ENCODE measurements at places on chromosomes 7 and 10.

GRCh38 chr10:24869354-24870015 lies 82.9 kb downstream of the PRTFDC1 start:
- no peak for DNase-seq

- peak; percentile 86 for DNase-seq
Observed at GRCh38 chr7:93043385-93043985, 74.3 kb downstream of the SAMD9 start.

DNA sequence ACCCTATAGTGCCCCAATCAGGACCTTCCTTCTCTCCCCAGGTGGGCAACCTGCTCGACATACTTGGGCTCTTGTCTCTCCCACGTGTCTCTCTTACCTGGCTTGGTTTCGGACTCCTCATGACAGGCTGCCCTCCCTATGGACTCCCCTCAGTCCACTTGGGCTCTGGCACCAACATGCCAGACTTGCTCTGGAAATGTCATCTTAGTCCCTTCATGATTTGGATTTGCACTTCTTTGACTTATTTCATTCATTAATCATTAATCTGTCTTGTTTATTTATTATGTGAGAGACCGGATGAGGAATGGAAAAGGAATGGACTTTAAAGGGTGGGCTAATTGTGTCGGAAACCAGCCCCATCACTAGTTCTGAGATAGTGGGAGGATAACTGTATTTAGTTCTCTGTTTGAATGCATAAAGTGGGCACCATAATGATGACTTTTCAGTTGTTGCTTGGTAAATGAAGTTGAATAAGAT lies 108.0 kb downstream of the SND1 start:
- DNase-seq = no peak

DNA sequence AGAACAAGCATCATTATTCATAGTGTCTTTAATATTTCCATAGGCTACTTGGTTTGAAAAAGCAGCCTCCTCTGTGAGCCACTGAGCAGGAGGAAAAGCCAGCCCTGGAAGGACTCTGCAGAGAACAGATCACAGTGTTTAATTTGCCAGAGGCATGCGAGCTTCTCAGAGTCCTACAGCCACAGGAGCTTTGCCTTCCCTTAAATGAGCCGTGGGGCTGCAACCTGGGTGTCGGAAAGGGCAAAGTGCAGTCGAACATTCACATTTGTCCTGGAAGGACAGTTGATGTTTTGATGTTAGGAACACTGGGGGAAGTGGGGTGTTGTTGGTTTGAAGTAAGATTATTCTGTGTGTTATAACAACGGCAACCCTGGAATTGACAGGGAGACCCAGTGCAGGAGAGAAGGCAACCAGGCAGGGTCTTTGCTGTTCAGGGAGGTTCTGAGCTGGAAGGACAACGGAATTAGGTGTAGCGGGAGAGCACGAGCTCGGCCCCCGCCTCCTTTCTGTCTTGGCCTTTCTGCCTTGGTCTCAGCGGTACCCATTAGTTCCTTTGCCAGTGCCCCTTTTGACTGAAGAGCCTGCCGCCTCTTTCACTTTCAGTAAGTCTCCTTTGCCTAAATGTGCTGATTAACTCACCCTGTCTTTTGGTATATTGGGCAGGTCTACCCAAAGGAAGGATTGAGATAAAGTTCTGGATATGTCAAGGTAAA lies 192.3 kb upstream of the PITRM1 start:
- DNase-seq = no peak

DNA sequence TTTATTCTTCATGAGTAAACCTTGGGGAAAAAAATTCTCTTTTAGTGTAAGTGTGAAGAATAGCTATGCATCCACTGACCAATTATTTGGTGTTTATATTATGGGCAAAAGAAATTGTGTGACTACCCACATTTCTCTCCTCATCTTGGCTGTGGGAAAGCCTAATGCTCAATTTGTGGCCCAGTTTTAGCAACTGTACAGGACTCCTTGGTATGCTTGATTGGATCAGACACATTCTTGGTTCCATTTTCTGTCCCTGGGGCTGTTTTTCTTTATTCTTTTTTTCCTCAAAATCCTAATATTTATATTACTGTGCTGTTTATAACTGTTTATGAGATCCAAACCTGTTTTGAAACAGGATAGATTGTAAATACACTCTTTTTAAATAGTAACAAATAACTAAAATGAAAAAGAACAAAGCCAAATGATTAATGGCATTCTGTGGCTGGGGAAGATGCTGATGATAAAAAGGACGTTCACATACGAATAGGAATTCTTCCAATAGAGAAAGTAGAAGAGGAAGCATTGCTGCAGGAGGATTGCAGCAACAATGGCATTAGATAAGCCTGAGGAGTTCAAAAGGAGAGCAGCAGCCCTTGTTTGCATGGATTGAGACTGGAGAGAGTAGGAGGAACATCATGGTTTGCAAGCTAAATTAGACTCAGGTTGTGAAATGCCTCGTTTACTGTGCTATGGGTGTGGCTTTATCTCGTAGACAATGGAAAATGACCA lies 580.5 kb downstream of the INHBA start:
- no peak for DNase-seq

DNA sequence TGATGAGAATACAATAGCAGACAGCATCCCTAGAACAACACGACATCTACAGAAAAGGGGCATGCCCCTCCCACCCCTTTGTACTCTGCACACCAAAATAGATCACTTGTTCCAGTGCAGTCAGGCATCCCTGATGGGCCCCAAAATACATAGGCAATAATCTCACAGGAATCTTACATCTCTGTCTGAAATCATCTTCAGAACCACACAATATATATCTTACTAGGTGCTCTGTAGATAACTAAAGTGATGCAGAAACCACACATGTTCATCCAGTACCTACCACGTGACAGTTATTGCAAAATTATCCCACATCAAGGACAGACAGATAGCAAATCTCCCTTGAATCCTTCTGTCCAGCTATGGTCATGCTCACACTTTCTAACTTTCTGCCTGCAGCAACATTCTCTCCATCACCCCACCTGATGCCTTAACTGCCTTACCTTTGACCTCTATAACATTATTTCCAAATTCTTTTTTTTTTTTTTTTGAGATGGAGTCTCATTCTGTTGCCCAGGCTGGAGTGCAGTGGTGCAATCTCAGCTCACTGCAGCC lies 30.7 kb downstream of the ST8SIA6 start:
- DNase-seq = no peak

- no peak for DNase-seq
Observed at GRCh38 chr7:41979834-41980307, 257.1 kb downstream of the GLI3 start.

- DNase-seq = no peak
Observed at GRCh38 chr7:68892236-68892635, 706.0 kb upstream of the AUTS2 start.

GRCh38 chr10:30821994-30822692 lies 192.6 kb upstream of the LYZL2 start:
- no peak for DNase-seq

- no peak for DNase-seq
Observed at GRCh38 chr7:7687800-7688199, 30.6 kb downstream of the RPA3 start.

DNA sequence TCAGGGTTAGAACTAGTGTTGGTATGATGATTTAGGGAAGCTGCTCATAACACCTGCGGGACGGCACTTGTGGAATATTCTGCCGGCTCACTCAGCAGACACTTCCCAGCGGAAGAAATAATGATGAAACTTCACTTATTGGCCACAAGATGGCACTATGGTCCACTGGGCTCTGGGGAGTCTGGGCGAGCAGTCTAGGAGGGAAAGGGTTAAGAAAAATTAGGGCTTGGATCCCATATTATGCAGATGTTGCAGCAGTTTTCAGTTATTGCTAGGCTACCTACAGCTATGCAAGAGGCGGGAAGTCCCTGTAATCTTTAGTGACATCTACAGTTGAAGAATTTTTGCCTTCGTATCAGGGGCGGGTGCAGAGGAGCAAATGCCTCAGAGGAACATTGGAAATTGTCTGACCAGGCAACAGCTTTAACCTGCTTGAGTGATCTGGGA lies 238.7 kb upstream of the PRSS58 start:
- DNase-seq = peak; percentile 21

- no peak for DNase-seq
Observed at GRCh38 chr10:53358536-53358935, 586.0 kb upstream of the MBL2 start.

DNA sequence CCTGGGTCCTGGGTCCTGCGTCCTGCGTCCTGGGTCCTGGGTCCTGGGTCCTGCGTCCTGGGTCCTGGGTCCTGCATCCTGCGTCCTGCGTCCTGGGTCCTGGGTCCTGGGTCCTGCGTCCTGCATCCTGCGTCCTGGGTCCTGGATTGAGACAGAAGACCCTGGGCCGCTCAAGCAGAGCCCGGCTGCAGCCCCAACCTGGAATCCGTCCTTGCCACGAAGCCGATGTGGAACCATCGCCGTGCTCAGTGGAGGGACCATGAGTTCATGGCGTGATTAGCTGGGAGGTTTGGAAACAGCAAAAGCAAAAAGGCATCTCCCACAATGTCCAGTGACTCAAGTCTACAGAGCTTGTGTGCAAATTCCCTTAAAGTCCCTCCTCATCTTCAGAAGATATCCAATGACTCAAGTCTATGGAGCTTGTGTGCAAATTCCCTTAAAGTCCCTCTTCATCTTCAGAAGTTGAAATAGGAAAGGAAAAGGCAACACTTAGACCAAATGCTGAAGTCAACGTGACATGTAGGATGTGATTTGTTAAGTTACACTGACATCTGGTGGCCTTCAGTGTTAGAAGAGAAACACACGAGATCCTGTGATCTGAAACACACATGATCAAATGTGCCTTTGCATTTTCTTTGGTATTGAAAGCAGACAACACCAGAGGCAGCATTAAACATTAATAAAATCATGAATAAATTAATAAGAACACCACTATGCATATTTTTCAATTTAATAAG lies 179.9 kb downstream of the PTPRN2 start:
- no peak for DNase-seq

DNA sequence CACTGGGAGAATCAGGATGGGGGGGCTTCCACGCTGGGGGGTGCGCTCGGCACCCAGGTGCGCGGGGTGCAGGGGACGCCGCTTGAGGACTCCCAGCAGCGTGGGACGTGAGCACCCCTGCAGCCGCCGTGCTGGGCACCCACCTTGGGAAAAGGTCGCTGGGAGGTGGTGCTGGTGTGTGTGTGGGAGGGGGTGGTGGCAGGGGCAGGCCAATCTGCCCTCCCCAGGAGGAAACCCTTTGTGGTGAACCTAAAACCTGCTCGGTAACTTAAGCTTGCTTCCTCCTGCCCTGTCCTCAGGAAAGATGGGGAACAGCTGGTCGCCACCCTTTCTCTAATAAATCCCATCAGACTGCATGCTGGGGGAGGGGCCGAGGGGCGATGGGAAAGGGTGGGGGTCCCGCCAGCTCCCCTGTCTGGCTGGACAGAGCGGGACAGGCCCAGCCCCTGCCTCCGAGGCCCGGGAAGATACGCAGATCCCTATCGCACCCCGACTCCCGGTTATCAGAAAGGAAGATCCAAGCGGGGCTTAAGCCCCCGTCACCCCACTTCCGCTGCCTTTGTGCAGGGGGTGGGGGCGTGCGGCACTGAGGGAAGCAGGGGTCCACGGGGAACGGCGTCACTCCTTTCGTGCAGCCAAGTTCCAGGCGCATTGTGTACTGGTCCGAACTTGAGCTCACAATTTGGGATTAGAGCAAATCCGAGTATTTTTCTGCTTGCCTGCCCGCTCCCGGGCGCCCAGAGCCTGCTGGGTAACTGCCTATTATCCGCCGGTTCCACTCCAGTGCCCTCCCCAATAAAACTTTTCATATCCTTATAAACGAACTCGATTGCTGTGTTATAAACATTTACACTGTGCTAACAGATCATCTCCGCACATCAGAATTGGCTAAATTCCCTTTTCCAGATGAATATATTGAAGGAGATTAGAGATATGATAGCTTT lies 64.6 kb downstream of the UNCX start:
- DNase-seq = no peak

DNA sequence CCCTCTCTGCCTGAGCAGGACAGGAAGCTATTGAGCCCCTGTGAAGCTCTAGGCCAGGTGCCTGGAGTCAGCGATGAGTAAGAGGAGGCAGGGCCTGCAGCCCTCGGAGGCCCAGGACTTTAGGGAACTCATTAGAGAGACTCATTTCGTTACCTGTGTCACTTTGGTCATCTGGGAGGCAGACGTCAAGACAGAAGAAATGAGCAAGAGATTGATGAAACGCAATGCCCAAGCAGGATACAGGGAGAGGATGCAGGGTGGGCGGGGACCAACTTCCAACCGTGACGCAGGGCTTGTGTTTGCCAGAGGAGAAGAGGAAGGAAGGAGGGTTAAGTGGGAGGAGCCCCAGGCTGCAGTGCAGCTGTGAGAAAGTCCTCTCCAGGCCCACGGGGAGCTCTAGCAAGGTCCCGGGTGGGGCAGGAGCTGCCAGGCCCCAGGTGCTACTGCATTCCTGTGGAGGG lies 26.4 kb upstream of the GNA12 start:
- no peak for DNase-seq

- no peak for DNase-seq
Observed at GRCh38 chr7:44622342-44623151, 16.1 kb downstream of the OGDH start.

DNA sequence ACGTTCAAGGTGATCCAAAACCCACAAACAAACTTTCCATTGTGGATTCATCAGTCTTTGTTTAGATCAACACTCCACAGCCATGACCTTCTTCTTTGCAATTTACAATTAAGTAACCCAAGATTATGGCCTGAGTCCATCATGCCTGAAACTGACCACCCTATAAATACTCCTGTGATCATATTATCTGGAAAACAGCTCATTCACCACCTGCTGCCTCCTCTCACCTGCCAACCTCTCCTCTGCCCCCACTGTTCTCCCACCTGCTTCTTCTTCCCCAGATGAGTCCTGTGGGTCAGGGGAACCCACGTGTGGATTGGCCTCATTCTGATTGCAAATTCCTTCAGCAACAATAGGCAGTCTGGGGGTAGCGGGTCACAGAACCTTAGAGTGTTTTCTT lies 81.4 kb downstream of the ABLIM1 start:
- DNase-seq = no peak

DNA sequence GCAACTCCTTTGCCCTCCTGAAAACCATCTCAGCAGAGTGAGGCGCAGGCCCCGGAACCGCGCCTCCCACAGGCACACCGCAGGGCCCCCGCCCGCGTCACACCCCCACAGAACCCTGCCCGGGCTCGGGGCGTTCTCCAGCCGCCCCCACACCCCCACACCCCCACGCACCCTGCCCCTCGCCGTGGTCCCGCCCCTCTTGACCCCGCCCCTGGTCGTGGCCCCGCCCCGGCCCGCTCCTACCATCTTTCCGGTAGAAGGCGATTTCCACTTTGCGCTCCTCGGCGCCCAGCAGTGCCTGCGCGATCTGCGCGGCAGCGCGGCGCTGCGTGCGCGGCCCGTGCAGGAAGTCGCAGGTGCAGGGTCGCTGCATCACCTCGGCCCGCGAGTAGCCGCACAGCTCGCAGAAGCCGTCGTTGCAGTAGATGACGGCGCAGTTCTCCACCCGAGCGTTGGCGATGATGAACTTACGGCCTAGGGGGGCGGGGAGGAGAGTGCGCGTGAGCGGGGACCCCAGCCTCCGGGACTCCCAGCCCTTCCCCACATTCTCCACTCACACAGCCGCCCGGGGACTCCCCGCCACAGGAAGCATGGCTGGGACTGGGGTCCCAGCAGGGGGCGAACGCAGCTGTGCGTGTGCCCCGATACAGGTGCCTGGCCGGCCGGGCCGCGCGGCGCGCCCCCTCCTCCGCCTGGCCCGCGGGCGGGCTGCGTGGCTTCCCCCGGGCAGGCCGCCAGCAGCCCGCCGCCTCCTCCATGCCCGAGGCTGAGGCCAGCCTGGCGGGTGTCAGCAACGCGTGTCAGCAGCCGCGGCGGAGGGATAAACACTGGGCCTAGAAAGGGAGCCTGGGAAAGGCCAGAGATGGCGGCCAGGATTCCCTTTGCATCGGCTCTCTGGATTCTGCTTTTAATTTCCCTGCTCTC lies 3.4 kb downstream of the KCNH2 start:
- DNase-seq = no peak

- DNase-seq = no peak
Observed at GRCh38 chr7:151678227-151678604, 158.5 kb upstream of the RHEB start.
